ENCODE measurements at places on chromosomes 1 and 21.

GRCh38 chr1:91591175-91591974 lies 90.7 kb downstream of the CDC7 start:
- DNase-seq, result no peak

DNA sequence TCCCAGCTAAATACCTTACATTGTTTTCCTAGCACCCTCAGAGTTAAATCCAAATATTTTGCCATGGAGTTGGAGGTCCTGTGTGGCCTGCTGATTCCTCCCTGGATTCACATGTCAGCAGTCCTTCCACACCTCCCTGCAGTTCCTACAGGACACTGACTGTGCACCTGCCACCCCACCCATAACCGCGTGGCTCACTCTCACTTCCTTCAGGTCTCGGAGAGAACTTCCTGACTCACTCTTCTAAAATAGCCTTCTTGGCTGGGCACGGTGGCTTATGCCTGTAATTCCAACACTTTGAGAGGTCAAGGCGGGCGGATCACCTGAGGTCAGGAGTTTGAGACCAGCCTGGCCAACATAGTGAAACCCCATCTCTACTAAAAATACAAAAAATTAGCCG lies 8.4 kb upstream of the CAMTA1 start:
- DNase-seq, result no peak

GRCh38 chr1:241177660-241178059 lies 179.3 kb downstream of the RGS7 start:
- DNase-seq, result no peak

GRCh38 chr1:220421508-220421907 lies 106.4 kb upstream of the MARK1 start:
- DNase-seq, result no peak

GRCh38 chr1:245829826-245830225 lies 675.0 kb downstream of the KIF26B start:
- DNase-seq, result no peak

DNA sequence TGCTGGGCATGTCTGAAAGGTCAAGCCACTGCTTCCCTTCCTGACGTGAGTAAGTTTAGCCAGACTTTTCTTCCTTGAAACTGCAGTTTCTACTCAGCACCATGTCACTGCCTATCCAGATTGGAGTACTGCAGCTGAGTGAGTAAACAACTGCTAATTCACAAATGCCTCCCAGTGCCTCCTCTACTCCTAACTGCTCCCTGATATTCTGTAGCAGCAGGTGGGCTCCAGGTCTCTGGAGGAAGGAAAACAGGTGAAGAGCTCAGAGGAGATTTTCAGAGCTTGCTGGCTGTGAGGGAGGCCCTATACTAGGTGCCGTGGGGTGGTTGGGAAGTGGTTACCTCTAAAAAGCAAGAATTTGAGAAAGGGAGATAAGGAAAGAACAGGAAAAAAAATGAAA lies 96.5 kb downstream of the KIF14 start:
- DNase-seq, result no peak

DNA sequence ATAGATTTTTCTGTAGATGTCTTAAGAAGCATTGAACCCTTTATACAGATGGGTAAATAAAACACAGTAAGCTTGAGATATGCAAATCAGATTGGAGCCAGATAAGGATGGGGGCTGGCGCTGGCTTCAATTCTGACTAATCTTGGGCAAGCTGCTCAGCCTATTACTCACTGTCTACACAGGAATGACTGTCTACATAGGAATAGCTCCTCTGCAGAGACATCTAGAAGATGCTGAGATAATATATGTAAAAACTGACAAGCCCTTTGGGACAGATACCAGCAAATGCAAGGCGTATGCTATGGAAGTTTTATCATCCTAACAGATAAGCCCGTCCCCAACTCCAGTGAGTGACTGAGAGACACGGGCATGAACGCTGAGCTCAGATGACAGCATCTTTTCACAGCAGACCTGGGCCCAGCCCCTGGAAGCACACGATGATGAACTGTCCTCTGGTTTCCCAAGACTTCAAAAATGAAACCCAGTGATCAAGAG lies 1.7 kb downstream of the CLDN14 start:
- DNase-seq, result peak; percentile 46

DNA sequence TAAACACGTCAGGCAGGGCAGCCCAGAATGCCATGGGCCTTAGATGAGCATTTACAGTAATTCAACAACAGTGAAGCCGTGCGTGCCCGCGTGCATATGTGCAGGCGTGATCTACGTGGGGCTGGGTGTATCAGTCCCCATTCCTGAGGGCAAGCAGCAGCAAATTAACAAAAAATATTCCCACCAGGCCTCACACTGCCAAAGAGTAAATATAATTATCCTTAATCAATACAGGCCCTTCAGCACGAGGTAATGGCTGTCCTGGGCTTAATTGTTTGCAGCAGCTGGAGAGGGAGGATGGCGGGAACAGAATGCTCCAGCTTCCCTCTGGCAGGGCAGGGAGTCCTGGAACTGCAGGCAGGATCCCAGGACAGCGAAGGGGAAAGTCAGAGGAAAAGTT lies 91.8 kb downstream of the DDX20 start:
- no peak for DNase-seq

GRCh38 chr1:94739521-94740061 lies 80.6 kb upstream of the SLC44A3 start:
- DNase-seq, result no peak

- no peak for DNase-seq
Measured at GRCh38 chr1:229554886-229555621, 3.5 kb downstream of the ABCB10 start.

- no peak for DNase-seq
Measured at GRCh38 chr1:158068918-158069317, 75.5 kb downstream of the KIRREL1 start.

DNA sequence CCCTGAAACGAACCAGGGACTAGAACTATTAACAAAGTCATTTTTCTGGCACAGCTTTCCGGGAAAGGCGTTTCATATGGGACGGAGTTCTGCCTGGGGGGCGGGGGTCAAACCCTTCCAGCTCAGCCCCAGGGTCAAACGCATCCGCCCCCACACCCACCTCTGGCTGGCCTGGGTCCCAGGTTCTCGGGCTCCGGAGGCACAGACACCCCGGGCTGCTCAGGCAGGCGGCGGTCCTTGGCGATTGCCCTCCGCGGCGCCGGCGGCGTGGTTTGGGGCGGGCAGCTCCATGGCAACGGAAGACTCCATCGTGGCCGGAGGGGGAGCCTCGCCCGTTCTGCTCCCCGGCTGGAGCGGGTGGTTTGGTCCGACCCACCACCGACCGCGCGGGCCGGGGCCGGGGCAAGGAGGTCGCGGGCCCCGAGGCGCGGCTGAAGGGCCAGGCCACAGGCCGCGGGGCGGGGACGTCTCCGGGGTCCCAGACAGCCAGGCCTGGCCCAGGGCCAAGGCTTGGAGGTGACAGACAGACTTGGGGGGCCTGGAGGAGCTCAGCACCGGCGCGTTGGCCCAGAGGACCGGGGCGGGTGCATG lies at the start of gene CFAP74:
Gene CFAP74 (minus strand): TSS at position 246 of the 591 bp plus-strand sequence. CDS start 12,830 bp downstream, outside the sequence.
- peak; percentile 44 for DNase-seq

- DNase-seq, result no peak
Measured at GRCh38 chr1:231855926-231856325, 229.3 kb downstream of the DISC1 start.

DNA sequence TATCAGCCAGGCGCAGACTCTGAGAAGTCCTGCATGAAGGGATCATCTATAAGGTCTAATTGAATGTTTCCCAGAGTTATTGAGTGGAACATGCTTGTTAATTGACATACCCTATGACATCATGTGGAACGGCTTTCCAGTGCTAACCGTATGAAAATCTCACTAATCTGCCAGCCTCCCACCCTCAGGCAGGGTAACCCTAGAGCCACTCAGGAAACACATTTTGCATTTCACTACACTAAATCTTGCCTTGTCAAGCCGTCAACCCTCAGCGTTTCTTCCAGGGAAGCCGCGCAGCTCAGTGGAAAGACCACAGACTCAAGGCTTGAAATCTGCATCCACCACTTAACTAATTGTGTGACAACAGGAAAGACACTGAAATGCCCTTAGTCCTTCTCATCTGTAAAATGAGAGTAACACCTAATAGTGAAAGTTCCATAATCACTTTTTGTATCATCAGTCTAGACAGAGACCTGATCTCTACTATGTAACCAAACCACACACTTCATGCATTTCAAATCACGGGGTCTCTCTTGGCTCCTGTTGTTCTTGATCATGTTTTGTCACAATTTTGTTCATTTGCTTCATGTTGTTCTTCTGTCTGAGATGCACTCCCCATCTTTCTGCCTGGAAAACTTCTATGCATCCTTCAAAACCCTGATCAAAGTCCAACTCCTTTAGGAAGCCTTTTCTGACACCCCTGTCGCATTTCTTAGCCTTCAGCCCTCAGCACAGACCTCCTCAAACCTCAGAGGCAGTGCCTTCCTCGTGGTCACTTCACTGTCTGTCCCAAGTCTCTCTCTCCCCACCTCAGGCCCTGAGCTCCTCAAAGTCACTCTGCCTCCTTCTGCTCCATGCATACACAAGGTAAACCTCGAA lies 246.5 kb downstream of the TOMM20 start:
- DNase-seq, result peak; percentile 58

DNA sequence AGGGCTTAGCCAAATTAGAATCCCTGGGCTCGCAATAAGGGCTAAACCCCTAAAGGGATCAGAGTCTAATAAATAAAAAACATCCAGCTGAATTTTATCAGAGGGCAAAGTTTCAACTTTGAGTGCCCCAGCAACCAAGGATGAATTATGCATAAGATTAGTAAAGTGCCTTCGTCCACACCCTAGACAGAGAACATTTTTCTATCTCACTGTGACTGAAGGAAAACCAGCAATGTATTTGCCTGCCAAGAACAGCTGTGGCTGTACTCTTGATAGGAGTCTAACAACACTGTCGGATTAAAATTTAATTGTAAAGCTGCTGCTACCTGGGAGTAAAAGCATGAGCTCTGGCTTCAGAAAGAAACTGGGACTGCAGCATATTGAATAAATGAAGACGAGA lies 23.3 kb downstream of the WNT2B start:
- DNase-seq, result no peak

DNA sequence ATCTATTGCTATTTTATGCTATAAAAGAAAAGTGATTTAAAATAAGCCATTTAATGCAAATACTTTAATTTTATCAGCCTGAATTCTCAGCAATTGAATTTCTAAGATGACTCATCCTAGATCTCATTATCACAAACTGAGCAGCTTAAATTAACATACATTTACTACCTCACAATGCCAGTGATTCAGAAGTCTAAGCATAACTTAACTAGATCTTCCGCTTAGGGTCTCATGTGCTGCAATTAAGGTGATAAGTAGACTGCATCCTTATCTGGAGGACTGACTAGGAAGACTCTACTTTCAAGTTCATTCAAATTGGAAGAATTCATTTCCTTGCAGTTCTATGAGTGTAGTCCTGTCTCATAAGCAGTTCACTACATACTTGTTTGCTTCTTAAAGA lies 286.6 kb downstream of the COL11A1 start:
- no peak for DNase-seq

- DNase-seq, result no peak
Measured at GRCh38 chr21:40680311-40680710, 166.6 kb downstream of the DSCAM start.

- DNase-seq, result no peak
Measured at GRCh38 chr21:29571949-29572348, 273.2 kb downstream of the BACH1 start.

All from activated T-cell treated with anti-CD3 and anti-CD28 coated beads, Interleukin-2, amount 50 U/mL, for 72 hours (primary cell).